ENCODE measurements at places on chromosomes 13 and 19. TPM values are rescaled to one million over a fixed set of nuclear protein-coding genes. Genes with fewer than 3 reads are reported as not detected.

The MTUS2 gene
- not detected for total RNA-seq

The APOC4 gene
- total RNA-seq = not detected

The RAB20 gene
- 2.8 TPM for total RNA-seq

The NLRP9 gene
- total RNA-seq = not detected

The CXCL17 gene
- not detected for total RNA-seq

The IGFL2 gene
- total RNA-seq = 1.3 TPM

The PGLYRP2 gene
- not detected for total RNA-seq

The PRX gene
- total RNA-seq = 1.8 TPM

The TLE2 gene
- 2.5 TPM for total RNA-seq

The ZFP14 gene
- 2.6 TPM for total RNA-seq

The SPATA13 gene
- 10.0 TPM for total RNA-seq

All from A549 treated with Mapracorat at 1 μM for 4 hours (cell line).